Erythroblast (primary cell): ENCODE measurements at places on chromosomes 2 and 18.

GRCh38 chr2:20062615-20063545 lies 11.5 kb upstream of the LAPTM4A start:
- no peak for DNase-seq

DNA sequence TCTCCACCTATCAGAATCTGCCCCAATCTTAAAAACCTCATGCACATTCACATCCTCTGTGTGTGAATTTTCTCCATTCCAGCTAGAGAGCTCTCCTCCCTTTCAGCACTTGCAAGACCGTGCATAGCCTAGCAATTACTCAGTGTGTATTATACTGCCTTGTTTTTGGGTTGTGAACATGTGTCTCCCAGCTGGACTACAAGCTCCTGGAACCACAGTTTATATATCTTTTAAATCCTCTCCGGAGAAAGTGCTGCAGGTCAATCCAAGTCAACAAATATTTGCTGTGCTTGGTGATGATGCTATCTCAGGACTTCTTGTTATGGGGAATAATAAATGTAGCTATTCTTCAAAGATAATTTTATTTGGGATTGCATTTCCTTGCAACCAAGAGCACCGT lies 58.2 kb upstream of the MEX3C start:
- no peak for DNase-seq

GRCh38 chr2:121816797-121817196 lies 61.3 kb downstream of the TSN start:
- DNase-seq = no peak

DNA sequence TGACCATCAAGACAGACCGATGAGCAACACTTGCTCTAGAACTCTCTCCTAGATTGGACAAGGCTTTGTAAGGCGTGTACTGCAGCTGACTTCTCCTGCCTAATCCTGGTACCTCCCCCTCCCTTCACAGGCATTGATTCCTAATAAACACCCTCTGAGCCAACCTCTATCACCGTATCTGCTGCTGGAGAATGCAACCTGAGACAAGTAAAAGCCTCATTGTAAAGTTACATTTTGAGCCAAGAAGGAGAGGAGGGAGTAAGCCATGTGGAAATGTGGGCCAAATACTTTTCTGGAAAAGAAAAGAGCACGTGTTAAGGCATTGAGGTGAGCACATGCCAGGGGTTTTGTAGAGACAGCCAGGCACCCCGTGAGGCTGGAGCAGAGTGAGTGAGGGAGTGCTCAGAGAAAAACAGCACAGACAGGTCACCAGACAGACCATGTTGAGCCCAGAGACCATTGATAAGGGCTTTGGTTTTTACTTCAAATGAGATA lies 2.6 kb upstream of the WDFY1 start:
- DNase-seq = no peak

- no peak for DNase-seq
Observed at GRCh38 chr2:143482316-143482715, 353.1 kb downstream of the ARHGAP15 start.

DNA sequence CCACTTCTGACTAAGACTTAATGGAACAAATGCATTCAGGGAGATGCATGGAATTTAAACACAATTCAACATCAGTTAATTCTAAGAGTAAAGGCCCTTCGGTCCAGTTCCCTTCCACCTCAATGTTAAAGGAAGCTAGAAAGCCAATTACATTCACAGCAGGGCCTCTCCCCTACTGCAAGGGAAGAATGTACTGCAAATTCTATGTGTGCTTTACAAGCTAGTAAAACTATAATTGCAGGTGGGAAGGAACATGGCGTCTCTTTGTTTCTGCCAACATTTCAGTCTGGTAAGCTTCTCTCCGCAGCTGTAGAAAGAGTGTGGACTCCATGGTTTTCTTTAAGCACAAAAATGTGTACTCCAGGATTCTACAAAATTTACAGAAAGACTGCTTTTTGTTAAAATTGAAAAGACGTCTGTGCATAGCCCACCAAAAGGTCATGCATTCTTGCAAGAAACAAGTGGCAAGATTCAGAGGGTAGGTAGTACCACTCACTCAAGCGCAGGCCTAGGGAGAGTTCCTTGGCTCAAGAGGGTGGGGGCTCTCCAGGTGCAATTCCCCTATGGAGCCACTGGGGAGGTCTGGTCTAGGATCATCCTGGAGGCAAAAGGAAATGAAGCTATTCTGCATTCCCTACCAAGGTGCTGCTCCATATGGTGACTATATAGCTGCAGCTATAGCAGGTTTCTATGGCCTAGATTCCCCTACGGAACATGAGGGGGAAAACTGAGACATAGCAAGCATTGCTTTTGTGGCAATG lies 127.0 kb upstream of the FZD5 start:
- DNase-seq = no peak

GRCh38 chr18:26378701-26379100 lies 152.5 kb downstream of the TAF4B start:
- no peak for DNase-seq

DNA sequence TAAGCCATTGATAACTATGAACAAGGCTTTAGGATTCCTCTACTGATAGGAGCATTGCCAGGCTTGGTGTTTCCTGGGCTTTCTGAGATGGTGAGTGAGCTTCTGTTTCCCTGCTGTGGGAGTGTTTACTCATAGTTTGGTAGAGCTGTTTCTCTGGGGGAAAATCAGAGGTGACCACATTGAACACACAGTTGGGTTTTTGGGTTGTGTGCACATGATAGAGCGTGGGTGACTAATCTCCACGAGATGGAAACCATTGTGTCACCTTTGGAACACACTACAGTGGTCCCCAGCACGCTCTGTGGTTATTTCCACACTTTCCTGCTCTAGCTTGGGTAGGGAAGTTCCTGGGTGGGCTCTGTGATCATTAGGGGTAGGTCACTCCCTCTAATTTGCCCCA lies 5.4 kb downstream of the IL1R1 start:
- DNase-seq = no peak

- no peak for DNase-seq
Observed at GRCh38 chr18:22260208-22260820, 90.9 kb downstream of the GATA6 start.
